NCI-H187 (cell line): ENCODE measurements at places on chromosomes 5 and 9.

DNA sequence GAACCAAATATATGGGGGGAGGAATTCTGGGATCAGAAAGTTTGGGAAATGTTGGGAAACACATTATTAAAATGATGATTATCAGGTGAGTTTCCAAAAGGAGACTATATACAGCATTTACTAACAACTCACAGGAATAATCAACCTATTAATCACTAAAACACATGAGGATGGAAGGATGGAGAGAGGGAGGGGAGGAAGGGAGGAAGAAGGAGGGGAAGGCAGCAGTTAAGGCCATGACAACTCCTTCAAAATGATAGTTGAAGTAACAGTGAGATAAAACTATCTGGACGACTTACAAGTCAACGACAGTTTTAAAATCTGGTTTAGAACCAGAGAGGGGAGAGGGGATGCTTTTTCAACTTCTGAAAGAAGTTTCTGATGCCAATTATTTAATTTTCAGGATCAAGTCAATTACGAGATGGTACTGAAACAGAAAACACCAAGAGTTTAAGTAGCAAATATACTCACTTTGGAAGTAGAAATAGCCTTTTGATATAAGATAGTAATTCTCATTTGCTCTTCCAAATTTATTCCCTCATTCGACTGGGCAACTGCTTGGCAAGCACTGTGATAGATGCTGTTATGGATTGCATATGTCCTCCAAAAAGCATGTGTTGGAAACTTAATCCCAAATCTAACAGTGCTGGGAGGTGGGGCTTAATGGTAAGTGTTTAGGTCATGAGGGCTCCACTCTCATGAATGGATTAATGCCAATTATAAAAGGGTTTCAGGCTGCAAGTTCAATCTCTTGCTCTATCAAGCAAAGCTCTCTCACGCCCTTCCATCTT lies 30.4 kb downstream of the FBXW11 start:
- no peak for DNase-seq

- no peak for DNase-seq
Observed at GRCh38 chr5:144183254-144183889, 12.7 kb downstream of the KCTD16 start.

- no peak for DNase-seq
Observed at GRCh38 chr5:179118756-179119414, 58.7 kb downstream of the ZNF354C start.

GRCh38 chr5:67453111-67453905 lies 256.7 kb upstream of the CD180 start:
- DNase-seq: no peak

GRCh38 chr9:120336021-120336752 lies 243.8 kb downstream of the CDK5RAP2 start:
- DNase-seq: no peak

DNA sequence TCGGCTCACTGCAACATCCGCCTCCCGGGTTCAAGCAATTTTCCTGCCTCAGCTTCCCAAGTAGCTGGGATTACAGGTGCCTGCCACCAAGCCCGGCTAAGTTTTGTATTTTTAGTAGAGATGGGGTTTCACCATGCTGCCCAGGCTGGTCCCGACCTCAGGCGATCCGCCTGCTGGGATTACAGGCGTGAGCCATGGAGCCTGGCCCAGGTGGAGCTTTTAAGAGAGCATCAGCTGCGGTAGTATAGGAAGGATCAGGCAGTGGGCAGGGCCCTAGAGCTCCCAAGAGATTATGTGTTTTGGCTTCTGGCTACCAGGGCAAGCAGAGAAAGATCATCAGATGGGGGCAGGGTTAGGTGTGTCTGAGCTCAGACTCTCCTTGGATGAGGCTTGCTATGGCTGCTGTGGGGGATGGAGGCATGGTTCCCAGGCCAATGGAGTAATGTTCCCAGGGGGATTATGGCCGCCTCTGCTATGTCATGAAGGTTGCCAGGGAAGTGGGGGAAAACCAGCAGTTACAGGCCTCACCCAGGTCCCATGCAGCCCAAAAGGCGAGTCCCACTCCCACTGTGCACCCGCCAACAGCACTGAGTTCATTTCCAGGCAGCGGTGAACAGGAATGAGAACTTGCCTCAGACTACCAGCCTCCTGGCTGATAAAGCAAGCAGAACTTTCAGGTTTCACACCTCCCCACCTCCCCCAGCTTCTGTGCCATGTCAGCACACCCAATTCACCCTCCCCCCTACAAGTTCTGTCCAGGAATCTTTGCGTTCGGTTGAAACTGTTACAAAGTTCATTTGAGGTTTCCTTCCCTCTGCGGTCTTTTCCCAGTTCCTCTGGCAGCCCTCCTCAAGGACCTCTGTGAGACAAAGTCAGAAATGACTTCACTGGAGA lies 507.6 kb downstream of the SPATA31D1 start:
- DNase-seq: no peak

- DNase-seq: no peak
Observed at GRCh38 chr9:36486933-36487481, 85.7 kb upstream of the MELK start.

- no peak for DNase-seq
Observed at GRCh38 chr9:84659313-84659712, 10.2 kb upstream of the NTRK2 start.

DNA sequence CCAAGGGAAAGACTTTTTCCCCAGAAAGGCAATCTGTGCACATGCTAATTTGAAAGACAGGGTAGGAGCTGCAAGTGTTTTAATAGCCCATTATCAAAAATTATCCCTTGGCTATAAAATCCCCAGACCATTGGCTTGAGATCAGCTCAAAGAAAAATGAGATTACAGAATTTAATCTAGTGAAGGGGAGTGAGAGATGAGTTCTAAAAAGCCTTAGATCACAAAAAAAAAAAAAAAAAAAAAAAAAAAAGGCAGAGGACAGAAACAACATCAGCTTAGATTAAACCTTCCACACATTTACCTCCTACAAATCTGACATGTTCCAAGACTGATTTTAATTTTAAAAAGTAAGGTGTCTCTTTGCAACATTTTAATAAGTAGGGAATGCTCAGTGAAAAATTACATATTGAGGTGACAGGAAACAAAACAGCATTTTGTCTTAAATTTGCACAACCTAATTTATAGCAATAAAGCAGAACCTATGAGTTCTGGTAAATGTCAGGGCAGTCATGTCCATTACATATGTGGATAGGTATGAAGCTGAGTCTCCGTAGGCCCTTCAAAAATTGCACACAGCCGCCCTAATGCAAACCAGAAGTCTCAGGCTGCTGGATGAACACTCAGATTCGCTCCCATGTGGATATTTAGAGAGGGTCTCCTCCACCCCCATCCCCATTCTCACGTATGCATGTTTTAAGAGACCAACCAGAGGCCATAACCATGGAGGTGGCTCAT lies 43.4 kb downstream of the NFIB start:
- no peak for DNase-seq

- no peak for DNase-seq
Observed at GRCh38 chr5:69444127-69444754, 29.3 kb downstream of the MARVELD2 start.

DNA sequence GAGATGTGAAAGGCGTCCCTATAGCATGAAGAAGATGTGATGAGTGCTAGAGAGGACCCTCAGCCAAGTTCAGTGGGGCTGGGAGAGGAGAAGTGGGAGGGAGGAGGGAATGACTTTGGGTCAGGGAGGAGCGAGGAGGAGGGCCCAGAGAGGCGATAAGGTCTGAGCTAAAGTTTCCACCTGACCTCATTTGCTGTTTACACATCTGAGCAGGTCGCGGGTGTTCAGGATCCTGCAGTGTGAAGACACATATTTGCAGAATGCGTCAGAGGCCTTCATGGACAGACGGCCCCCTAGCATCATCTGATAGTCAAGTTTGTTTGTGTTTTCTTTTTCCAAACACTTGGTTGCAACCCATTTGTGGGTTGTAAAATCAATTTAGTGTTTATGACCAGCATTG lies 18.9 kb upstream of the IGFBPL1 start:
- DNase-seq: no peak

DNA sequence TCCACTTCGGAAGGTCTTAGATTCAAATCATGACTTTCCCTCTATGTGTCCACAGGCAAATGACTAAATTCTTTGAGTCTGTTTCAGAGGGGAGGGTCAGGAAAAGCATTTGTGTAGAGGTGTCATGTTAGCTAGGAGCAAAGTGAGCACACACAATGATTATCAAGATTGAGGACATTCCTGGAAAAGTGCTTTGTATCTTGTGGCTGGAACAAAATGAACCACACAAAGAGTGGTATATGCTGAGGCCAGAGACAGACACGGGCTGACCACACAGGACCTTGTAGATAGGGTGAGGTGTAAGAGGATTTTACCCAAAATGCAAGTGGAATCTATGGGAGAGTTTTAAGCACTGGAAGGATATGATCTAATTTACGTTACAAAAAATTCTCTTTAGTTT lies 245.3 kb upstream of the NMUR2 start:
- DNase-seq: no peak

DNA sequence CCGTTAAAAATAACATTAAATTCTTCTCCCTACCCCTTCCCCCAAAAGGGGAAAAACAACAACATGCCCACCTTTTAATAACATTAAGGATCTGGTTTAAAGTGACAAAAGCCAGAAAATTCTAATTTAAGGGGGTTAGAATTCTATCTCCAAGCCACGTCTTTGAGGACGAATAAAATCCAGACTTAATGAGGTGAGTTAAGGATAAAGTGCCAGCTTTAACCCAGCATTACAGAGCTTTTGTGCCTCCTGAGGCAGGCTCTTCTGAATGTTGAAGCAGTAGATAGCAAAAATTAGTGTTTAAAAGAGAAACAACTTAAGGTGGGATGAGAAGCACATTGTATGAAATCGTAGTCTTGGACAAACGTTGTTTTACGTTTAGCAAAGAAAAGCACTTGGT lies 329.0 kb upstream of the MPDZ start:
- no peak for DNase-seq

- DNase-seq: peak; percentile 24
Observed at GRCh38 chr9:132201139-132201538, 39.3 kb downstream of the NTNG2 start.

GRCh38 chr5:23648656-23649055 lies 141.2 kb downstream of the PRDM9 start:
- no peak for DNase-seq

- no peak for DNase-seq
Observed at GRCh38 chr5:135985951-135986350, 31.2 kb upstream of the LECT2 start.

- DNase-seq: no peak
Observed at GRCh38 chr5:158451203-158451992, 592.5 kb upstream of the CLINT1 start.

DNA sequence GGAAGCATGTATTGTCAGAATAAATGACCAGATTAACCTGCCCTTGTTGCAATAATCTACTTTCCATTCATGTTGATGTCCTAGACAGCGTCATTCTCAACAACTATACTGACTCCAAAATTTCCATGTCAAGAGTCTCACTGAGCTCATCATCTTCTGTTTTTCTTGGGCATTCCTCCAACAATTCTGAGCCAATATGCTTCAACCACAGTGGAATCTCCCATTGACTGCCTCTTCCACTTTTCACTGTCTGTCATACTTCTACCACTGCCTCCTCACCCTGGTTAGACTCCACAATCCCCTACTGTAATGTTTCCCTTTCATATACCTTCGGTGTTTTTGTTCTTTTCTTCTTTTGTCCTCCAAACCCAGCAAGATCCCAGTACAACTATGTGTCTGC lies 162.8 kb downstream of the TLE1 start:
- DNase-seq: no peak
